ENCODE measurements at places on chromosomes 5 and 9. TPM values are rescaled to one million over a fixed set of nuclear protein-coding genes. Genes with fewer than 3 reads are reported as not detected.

The TMEM174 gene
- total RNA-seq = not detected

DNA sequence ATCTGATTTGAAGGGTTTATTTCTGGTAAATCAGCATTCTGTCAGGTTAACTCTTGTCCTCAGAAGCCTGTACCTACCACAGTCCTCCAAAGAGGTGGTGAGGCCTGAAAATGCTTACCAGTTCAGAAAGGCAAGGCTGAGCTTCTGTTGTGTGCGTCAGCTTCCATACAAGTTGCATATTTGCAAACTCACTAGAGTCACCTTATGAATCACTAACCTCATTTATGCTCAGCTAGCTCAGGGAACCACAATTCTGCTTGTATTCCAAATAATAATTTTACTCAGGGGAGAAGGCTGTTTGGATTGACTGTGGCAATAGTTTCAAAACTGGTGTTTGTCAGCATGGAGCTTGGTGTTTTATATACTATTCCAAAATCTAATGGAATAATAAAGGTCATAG, 355.1 kb upstream of the RFX3 start:
- no peak for DNase-seq

The EPB41L4B gene
- total RNA-seq = 0.24 TPM

DNA sequence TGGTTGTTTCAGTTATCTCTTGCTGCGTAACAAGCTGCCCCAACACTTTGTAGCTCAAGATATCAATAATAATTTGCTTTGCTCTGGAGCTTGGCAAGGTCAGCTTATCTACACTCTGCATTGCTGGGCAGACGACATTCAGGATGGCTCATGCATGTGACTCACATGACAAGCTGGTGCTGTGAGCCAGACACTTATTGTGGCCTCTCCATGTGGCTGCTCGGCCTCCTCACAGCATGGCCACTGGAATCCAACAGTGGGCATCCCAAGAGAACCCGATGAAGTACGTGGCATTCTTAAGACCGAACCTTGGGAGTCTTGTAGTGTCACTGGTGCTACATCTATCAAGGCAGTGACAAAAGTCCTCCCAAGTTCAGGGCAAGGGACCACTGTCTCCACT, 94.2 kb upstream of the MVB12B start:
- DNase-seq = no peak

The LECT2 gene
- total RNA-seq = not detected

DNA sequence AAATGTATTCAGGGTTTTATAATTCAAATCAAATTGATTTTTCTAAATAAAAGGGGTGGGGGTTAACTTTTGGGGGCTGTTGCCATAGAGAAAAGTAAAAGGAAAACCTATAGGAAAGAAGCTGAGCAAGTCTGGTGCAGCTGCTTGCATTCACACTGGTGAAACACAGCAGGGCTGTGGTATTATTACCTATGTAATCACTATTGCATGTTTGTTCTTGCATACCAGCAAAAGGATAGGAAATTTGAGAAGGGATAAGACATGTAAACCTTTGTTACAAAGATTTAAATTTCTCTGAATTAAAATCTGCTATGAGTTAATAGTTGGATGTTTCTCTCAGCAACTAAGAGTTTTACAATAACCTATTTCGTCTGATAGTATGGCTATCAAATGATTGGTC, 346.7 kb downstream of the EFNA5 start:
- no peak for DNase-seq

The CDX1 gene
- total RNA-seq = not detected

GRCh38 chr9:136947955-136948510, 3.0 kb downstream of the C8G start:
- DNase-seq = peak; percentile 42

DNA sequence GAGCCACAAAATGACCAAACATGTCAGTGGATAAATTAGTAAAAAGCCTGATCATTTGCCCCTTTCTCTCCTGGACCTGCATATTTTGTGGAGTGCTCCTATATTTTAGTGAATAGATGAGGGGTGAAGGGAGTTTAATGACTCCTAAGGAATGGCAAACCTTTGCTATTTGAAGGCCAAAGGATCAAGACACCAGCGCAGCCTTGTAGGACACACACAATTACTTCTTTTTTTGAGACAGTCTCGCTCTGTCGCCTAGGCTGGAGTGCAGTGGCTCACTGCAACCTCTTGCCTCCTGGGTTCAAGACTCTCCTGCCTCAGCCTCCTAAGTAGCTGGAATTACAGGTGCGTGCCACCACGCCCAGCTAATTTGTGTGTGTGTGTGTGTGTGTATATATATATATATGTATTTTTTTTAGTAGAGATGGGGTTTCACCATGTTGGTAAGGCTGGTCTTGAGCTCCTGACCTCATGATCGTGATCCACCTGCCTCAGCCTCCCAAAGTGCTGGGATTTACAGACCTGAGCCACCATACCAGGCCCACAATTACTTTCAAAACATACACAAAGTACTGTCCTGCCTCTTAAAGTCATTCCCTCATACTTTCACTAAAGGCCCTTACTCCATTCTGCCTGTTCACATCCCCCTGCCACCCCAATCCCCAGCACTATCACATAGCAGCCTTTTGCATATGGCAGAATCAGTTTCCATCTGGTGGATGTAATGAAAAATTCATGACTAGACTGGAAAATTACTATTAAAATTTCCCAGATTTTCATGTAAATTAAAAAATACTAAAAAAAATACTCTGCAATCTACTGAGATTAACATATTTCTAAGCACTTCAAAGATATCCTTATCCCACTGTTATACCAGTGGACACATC, 60.4 kb downstream of the CSNK1A1 start:
- DNase-seq = no peak

- DNase-seq = no peak
Measured at GRCh38 chr9:10079284-10079964, 533.4 kb downstream of the PTPRD start.

The KIF12 gene
- not detected for total RNA-seq

- DNase-seq = no peak
Measured at GRCh38 chr9:68782546-68782945, 77.5 kb downstream of the PIP5K1B start.

- DNase-seq = no peak
Measured at GRCh38 chr9:124626276-124626675, 119.1 kb upstream of the NR5A1 start.

DNA sequence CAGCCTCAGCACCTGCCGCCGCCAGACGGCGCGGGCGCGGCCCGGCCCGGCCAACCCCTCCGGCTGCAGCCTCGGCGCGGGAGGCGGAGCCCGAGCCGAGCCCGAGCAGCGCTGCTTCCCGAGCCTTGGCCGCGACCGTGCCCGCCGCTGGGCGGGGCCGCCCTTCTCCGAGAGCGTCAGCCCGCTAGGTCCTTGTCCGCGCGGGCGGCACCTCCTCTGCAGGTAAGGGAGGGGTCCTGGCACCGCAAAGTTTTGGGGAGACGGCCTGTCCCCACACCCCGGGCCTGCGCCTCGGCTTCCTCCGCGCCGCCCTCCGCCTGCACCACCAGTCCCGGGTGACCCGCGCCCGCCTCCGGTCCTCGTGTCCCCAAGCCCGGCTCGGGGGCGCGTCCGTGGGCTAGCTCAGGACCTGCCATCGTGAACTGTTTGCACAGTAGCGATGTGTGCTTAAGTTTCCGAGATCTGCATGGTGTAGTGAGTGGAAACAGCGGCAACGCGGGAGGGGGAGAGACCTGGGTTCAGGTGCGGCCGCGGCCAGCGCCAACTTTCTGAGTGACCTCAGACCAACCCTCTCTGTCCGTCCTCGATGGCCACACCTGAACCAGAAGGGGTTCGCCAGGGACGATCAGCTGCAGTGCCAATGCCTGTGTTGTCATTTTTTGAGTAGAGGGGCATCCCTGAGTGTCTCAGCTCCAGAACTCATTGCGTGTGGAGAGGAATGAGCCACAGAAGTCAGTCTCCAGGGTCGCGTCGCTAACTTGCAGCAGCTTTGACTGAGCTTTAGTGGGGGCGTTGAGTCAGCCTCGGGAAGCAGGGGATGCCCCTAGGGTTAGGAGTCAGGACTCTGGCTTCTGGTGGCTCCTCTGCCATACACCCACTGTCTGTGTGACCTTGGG, at the start of gene FRMPD1:
TSS of gene FRMPD1 (plus strand) at position 82 of the 896 bp plus-strand sequence. CDS start 41,688 bp downstream, outside the sequence.
- DNase-seq = peak; percentile 61

The ZNF608 gene
- total RNA-seq = not detected

GRCh38 chr9:121268598-121268850, 562 bp downstream of the GSN start:
- DNase-seq = no peak

GRCh38 chr5:131473731-131474130, 161.3 kb downstream of the RAPGEF6 start:
- DNase-seq = no peak

The FOXI1 gene
- not detected for total RNA-seq

DNA sequence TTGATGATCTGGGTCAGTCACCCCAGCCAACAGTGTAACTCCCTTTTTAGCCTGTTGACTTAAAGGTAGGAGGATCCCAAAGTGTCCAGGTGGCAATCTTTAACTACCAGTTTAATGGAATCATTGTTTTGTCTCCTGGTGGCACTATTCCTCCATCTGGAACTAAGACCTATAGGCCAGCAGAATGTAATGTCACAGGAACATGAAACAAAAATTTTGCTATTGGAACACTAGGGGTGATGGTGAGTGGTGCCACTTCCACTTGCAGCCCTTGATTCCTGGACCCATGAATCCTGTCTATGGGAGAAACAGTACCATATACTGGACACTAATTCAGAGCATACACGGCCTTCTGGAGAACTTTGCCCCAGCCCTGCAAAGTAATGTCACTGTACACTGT, 219.5 kb upstream of the RASA1 start:
- no peak for DNase-seq

The HAVCR2 gene
- total RNA-seq = 10.4 TPM

- DNase-seq = no peak
Measured at GRCh38 chr9:94855903-94856302, 129.4 kb downstream of the AOPEP start.

GRCh38 chr5:1642621-1643061, 118.9 kb upstream of the LPCAT1 start:
- no peak for DNase-seq

The BDP1 gene
- 20.6 TPM for total RNA-seq

DNA sequence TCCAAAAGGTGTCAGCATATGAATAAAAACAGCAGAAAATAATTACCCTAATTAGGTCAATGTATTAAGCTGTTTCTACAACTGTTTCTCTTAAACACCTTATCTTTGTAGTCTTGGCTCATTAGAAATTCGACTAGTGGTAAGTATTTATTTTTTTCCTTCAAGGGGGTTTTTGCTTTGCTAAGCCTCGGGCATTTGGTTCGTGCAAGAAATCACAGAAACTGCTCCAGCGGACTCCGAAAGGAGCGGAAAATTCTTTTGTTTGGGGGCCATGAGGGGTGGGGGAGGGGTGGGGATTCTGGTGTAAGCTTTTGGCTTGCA, 757 bp downstream of the ZBED3 start:
- no peak for DNase-seq

GRCh38 chr5:42813533-42813932, 1.8 kb upstream of the SELENOP start:
- DNase-seq = no peak

DNA sequence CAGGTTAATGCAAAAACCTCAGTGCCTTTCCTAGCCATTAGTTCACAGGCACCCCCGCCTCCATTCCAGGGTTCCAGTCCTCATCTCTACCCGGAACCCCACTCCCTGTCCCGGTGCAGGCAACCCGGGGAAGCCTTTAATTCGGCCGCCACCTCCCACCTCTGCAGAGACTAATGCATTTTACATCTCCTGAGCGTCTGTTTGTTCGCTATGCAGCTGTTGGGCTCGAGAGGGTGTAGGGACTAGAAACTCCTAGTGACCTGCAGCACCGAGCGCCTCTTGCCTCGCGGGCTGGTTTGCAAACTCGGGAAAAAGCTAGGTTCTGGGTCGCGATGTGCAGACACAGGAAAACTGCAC, 3.6 kb downstream of the GDNF start:
- DNase-seq = no peak

GRCh38 chr9:132556714-132557113, 25.7 kb upstream of the BARHL1 start:
- DNase-seq = no peak

GRCh38 chr9:93196096-93197055, 12.4 kb downstream of the WNK2 start:
- no peak for DNase-seq

GRCh38 chr5:154543380-154543779, 65.4 kb upstream of the HAND1 start:
- DNase-seq = no peak

GRCh38 chr9:588981-589380, 252.5 kb upstream of the DMRT1 start:
- no peak for DNase-seq

The MARCHF11 gene
- not detected for total RNA-seq

DNA sequence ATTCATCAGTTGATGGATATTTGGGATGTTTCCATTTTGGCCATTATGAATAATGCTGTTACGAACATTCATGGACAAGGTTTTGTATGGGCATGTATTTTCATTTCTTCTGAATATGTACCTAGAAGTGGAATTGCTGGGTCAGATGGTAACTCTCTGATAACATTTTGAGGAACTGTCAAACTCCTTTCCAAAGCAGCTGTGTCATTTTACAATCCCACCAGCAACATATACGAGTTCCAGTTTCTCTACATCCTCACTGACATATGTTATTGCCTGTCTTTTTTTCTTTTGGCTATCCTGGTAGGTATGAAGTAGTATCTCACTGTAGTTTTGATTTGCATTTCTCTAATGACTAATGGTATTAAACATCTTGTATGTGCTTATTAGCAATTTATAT, 86.7 kb downstream of the PRKACG start:
- no peak for DNase-seq

The GPR151 gene
- total RNA-seq = not detected

The WDR38 gene
- not detected for total RNA-seq

The TSLP gene
- 0.99 TPM for total RNA-seq

GRCh38 chr5:9951865-9952516, 297.7 kb downstream of the ATPSCKMT start:
- no peak for DNase-seq

The FST gene
- not detected for total RNA-seq

The IFNA21 gene
- not detected for total RNA-seq

The LIX1 gene
- total RNA-seq = not detected

- DNase-seq = no peak
Measured at GRCh38 chr9:134422301-134423090, 96.2 kb downstream of the RXRA start.

The FNIP1 gene
- total RNA-seq = 16.8 TPM

- DNase-seq = no peak
Measured at GRCh38 chr5:96316487-96316886, 116.6 kb downstream of the PCSK1 start.

The NMUR2 gene
- not detected for total RNA-seq

The NTRK2 gene
- total RNA-seq = 0.02 TPM

- no peak for DNase-seq
Measured at GRCh38 chr9:117377046-117377445, 37.8 kb downstream of the ASTN2 start.

The SLC6A19 gene
- total RNA-seq = not detected

GRCh38 chr5:94969174-94969573, 315.7 kb downstream of the MCTP1 start:
- DNase-seq = no peak

DNA sequence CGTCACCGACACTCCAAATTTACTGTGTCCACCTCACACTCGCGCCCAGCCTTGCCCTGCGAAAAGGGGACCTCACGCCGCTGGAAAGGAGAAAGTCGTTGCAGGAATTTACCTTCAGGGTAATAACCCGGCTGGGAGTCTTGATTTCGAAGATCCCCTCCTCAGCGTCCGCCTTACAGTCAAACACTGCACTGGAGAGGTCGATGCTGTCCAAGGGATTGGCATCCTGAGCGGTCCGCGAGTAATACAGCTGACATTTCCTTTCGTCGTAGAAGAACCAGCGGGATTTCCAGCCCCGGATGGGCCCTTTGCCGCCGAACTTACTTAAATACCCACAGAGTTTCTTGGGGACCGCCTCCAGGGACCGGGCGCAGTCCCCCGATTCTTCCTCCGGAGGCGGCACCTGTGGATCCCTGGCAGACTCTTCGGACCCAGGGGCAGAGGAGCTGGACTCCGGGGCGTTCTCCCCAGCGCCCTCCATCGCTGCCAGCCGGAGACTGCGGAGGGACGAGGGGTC, 330 bp downstream of the TBC1D2 start:
- peak; percentile 50 for DNase-seq
